Smooth muscle cell of the umbilical artery (primary cell): ENCODE measurements at places on chromosomes 7 and 10. TPM values are rescaled to one million over a fixed set of nuclear protein-coding genes. Genes with fewer than 3 reads are reported as not detected.

The NPS gene
- total RNA-seq: not detected in 2 replicates

The PRXL2A gene
- total RNA-seq: 19.6 and 23.6 TPM in 2 replicates

The PIP gene
- total RNA-seq: not detected in 2 replicates

The ZNF804B gene
- not detected in 2 replicates for total RNA-seq

The KAZALD1 gene
- total RNA-seq: 3.6 and 5.9 TPM in 2 replicates

The SPDYE11 gene
- total RNA-seq: not detected in 2 replicates

The DRGX gene
- not detected in 2 replicates for total RNA-seq

The EPO gene
- not detected in 2 replicates for total RNA-seq

The MYPN gene
- total RNA-seq: under 0.01 and 1.5 TPM in 2 replicates

The MKI67 gene
- total RNA-seq: 0.89 and 12.4 TPM in 2 replicates

The GHRHR gene
- not detected in 2 replicates for total RNA-seq

The CCDC136 gene
- 10.7 and 11.4 TPM in 2 replicates for total RNA-seq

The GPR37 gene
- total RNA-seq: 0.23 and 0.30 TPM in 2 replicates

The IL15RA gene
- total RNA-seq: 1.5 and 2.0 TPM in 2 replicates

The AHCYL2 gene
- total RNA-seq: 14.3 and 14.7 TPM in 2 replicates

The HGF gene
- 31.6 and 83.4 TPM in 2 replicates for total RNA-seq

The NPTX2 gene
- 0.69 and 1.5 TPM in 2 replicates for total RNA-seq

The AGAP9 gene
- total RNA-seq: 4.8 and 5.5 TPM in 2 replicates

The CNPY1 gene
- not detected in 2 replicates for total RNA-seq

The STEAP2 gene
- 9.2 and 18.3 TPM in 2 replicates for total RNA-seq

The CYP3A7 gene
- total RNA-seq: 0.30 and 1.1 TPM in 2 replicates

The SRRM3 gene
- total RNA-seq: 0.30 TPM in 1 of 2 replicates, not detected in the other

The OGA gene
- total RNA-seq: 99.5 and 154 TPM in 2 replicates

The STAMBPL1 gene
- 19.6 and 23.9 TPM in 2 replicates for total RNA-seq
